ENCODE measurements at places on chromosomes 5 and 9.

GRCh38 chr9:13388157-13388556 is 108.7 kb upstream of the MPDZ start:
- H3K4me1 ChIP-seq = no peaks in the 10 kb centered on the region
- no peak for DNase-seq
- no peak overlapping the region for H3K4me3 ChIP-seq
- H3K36me3 ChIP-seq = no peaks in the 10 kb centered on the region
- no peak overlapping the region for H3K27ac ChIP-seq

- H3K27ac ChIP-seq = no peak overlapping the region
- H3K27me3 ChIP-seq = no peaks in the 10 kb centered on the region
- H3K4me3 ChIP-seq = no peak overlapping the region
- no peak for DNase-seq
- peaks cover 3% of the 10 kb centered on the region for H3K4me1 ChIP-seq
- H3K36me3 ChIP-seq = peaks cover 2% of the 10 kb centered on the region
Measured at GRCh38 chr5:126503602-126504104, 80.4 kb downstream of the GRAMD2B start.

DNA sequence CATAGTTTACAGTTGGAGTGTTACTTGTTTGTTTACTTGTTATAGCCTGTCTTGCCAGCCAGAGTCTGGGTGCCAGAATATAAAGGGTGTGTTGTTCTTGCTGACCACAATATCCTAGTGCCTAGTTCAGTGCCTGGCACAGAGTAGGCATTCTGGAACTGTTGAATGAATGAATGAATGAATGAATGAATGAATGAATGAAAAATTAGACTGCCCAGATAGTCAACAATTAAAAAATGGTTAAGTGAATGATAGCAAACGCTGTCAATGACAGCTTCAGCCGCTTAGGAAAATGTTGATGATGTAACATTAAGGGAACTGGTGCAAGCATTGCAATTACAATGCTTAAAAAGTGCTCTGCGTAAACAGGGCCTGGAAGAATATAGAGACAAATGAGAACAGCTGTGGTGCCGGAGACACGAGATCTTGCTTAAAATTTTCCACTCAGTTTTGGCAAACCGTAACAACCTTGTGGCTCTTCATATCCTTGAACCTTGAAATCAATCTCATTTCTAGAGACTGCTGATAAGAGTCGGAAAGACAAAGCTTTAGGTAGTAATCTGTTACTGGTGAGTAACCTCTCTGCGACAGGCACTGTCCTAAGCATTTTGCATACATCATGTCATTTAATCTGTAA is 4.7 kb upstream of the TTLL11 start:
- H3K27me3 ChIP-seq = no peaks in the 10 kb centered on the region
- peaks cover 15% of the 10 kb centered on the region for H3K4me1 ChIP-seq
- H3K27ac ChIP-seq = no peak overlapping the region
- H3K36me3 ChIP-seq = peaks cover 3% of the 10 kb centered on the region
- H3K4me3 ChIP-seq = no peak overlapping the region

DNA sequence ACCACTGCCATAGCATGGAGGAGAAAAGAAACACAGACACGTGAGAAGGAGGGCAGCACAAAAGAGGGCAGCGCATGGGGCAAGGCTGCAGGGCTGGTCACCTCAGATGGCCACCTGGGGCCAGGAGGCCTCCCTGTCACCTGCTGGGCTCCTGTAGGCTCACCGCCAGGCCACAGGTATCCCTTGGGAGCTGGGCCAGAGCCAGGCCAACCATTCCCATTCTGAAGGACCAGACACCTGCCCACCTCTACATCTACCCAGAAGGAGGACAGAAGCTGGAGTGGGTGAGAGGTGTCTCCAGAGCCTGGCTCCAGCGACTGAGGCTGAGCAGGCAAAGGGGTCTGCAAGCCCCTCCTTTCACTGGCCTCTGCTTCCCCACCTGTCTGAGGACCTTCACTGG is 103.1 kb downstream of the PAX5 start:
- no peak for DNase-seq
- peaks cover 34% of the 10 kb centered on the region for H3K27me3 ChIP-seq
- no peak overlapping the region for H3K27ac ChIP-seq
- H3K36me3 ChIP-seq = peaks cover 2% of the 10 kb centered on the region

GRCh38 chr5:97162045-97162444 is 19.6 kb upstream of the LIX1 start:
- H3K27me3 ChIP-seq = no peaks in the 10 kb centered on the region
- peaks cover 21% of the 10 kb centered on the region for H3K36me3 ChIP-seq
- DNase-seq = peak; percentile 27
- no peak overlapping the region for H3K27ac ChIP-seq
- H3K4me1 ChIP-seq = no peaks in the 10 kb centered on the region

DNA sequence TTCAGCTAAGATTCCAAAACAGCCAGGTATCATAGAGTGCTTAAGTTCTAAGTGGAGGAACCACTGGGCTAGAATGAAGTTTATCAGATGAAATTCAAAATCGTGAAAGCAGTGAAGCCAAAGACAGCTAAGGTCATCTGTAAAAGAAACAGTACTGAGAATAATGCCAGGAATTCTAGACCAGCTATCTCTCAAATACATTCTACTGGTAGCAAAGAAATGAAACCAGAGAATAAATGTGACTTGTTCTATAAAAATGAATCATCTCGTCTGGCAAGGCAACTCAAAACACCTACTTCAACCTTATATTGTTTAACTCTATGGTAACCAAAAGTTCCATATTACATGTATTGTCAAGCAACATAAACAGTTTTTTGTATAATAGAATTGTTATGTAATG is 51.3 kb upstream of the RGMB start:
- no peaks in the 10 kb centered on the region for H3K4me1 ChIP-seq
- DNase-seq = no peak
- H3K4me3 ChIP-seq = no peak overlapping the region
- peaks cover 16% of the 10 kb centered on the region for H3K27me3 ChIP-seq
- H3K36me3 ChIP-seq = no peaks in the 10 kb centered on the region

DNA sequence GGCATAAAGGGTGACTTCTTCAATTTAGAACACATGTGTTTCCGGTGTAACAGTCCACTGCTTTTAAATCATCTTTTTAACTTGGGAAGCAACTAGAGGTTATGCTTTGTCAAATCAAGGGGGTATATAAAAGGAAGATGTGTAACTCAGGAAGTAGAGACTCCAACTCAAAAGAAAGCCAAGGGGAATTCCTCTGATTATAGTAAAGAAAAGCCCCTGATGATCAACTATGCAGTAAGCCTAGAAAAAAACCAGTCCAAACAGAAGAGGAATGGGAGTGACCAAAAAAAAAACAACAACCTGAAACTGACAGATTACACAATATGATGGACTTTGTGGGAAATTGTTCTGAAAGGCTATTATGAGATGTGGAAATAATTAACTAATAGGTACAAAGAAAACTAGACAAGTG is 90.3 kb downstream of the AK8 start:
- peaks cover 67% of the 10 kb centered on the region for H3K27me3 ChIP-seq
- H3K4me3 ChIP-seq = no peak overlapping the region
- no peaks in the 10 kb centered on the region for H3K36me3 ChIP-seq
- DNase-seq = no peak
- H3K27ac ChIP-seq = no peak overlapping the region
- no peaks in the 10 kb centered on the region for H3K4me1 ChIP-seq

- no peaks in the 10 kb centered on the region for H3K4me1 ChIP-seq
- no peaks in the 10 kb centered on the region for H3K27me3 ChIP-seq
- no peak overlapping the region for H3K4me3 ChIP-seq
- no peak for DNase-seq
- H3K27ac ChIP-seq = no peak overlapping the region
Measured at GRCh38 chr9:16651446-16651964, 219.0 kb downstream of the BNC2 start.

DNA sequence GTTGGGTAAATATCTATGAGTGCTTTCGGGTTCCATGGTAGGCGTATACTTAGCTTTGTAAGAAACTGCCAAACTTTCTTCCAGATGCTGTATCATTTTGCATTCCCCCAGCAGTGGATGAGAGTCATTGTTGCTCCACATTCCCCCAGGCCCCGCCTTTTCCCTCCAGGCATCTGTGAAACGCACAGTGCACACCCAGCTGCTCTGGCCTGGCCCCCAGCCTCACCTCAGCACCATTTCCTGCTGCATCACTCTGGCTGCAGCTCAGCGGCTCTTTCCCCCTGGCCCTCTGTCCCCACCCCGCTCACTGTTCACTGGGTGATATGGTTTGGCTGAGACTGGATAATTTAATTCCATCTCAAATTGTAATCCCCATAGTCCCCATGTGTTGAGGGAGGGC is 76.6 kb upstream of the SPTLC1 start:
- H3K4me1 ChIP-seq = no peaks in the 10 kb centered on the region
- H3K27me3 ChIP-seq = peaks cover 39% of the 10 kb centered on the region
- H3K27ac ChIP-seq = no peak overlapping the region
- no peaks in the 10 kb centered on the region for H3K36me3 ChIP-seq
- DNase-seq = no peak

GRCh38 chr5:2093859-2094615 is 211.3 kb upstream of the IRX4 start:
- H3K27me3 ChIP-seq = peaks cover 20% of the 10 kb centered on the region
- no peaks in the 10 kb centered on the region for H3K4me1 ChIP-seq
- H3K36me3 ChIP-seq = no peaks in the 10 kb centered on the region
- no peak for DNase-seq

GRCh38 chr5:98961665-98962344 is 33.0 kb upstream of the CHD1 start:
- no peak overlapping the region for H3K4me3 ChIP-seq
- no peaks in the 10 kb centered on the region for H3K27me3 ChIP-seq
- peaks cover 4% of the 10 kb centered on the region for H3K4me1 ChIP-seq
- no peak overlapping the region for H3K27ac ChIP-seq
- DNase-seq = no peak
- peaks cover 2% of the 10 kb centered on the region for H3K36me3 ChIP-seq

GRCh38 chr9:79154806-79155205 is 417.0 kb upstream of the TLE4 start:
- no peaks in the 10 kb centered on the region for H3K4me1 ChIP-seq
- H3K36me3 ChIP-seq = no peaks in the 10 kb centered on the region
- H3K27me3 ChIP-seq = no peaks in the 10 kb centered on the region
- no peak overlapping the region for H3K27ac ChIP-seq
- H3K4me3 ChIP-seq = no peak overlapping the region
- DNase-seq = no peak

GRCh38 chr5:435961-436640 is 6.9 kb upstream of the EXOC3 start:
- H3K27me3 ChIP-seq = peaks cover 47% of the 10 kb centered on the region
- no peak for DNase-seq
- no peak overlapping the region for H3K27ac ChIP-seq
- no peaks in the 10 kb centered on the region for H3K4me1 ChIP-seq
- no peak overlapping the region for H3K4me3 ChIP-seq

- peaks cover 32% of the 10 kb centered on the region for H3K27me3 ChIP-seq
- no peak overlapping the region for H3K27ac ChIP-seq
- no peaks in the 10 kb centered on the region for H3K36me3 ChIP-seq
- DNase-seq = no peak
Measured at GRCh38 chr5:42656651-42657015, 100.0 kb upstream of the CCDC152 start.

DNA sequence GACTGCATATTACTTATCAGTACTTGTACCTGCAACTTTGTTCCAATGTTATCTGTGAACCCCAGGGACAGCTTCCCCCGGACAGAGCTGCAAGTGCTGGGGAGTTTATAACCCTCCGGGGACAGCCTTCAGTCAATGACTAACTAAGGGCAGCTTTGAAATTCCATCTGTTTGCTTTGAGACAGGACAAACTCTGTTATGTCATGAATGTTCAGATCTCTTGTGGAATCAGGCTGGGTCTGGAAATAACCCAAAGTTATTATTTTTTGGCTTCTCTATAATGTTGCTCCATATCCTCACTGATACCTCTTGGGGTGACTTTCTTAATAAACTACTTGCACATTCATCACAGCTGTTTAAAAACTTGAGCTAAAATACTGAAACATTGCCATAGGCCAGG is 617.5 kb upstream of the TLE4 start:
- H3K4me1 ChIP-seq = no peaks in the 10 kb centered on the region
- H3K27me3 ChIP-seq = no peaks in the 10 kb centered on the region
- H3K36me3 ChIP-seq = peaks cover 2% of the 10 kb centered on the region
- no peak overlapping the region for H3K4me3 ChIP-seq

DNA sequence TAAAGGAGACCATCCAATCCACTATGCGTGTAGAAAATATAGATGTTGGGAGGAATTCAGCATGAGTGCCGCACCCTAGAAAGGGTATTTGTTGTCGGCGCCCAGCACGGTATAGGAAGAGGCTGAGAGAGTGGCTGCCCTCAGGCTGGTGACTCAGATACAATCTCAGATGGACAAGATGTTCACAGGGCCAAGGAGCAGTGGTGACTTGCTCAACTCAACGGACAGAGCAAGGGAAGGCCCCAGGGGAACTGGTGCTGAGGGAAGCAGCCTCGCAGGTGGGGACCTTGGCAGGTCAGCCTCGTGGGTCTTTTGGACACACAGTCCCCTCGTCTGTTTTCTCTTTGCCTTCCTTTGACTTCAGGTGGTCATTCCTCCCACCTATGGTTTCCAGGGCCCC is 28.0 kb upstream of the IRX2 start:
- no peaks in the 10 kb centered on the region for H3K36me3 ChIP-seq
- H3K4me3 ChIP-seq = no peak overlapping the region
- H3K27ac ChIP-seq = no peak overlapping the region
- H3K27me3 ChIP-seq = no peaks in the 10 kb centered on the region
- H3K4me1 ChIP-seq = no peaks in the 10 kb centered on the region

DNA sequence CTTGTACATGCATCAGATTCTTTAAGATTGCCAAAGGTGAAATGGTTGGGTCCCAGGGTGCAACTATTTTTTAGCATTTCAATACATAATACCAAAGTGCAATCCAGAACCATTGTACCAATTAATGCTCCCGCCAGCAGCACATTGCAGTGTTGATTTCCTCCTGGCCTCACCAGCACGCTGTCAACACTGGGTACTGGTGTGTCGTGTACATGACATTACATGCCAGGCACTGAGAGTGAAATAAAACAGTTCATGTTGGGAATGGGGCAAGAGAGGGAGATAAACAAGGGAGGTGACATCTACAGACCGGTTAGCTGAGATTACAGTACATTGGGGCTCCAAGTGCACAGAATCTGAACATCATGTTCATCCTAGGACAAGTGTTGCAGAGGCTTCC is 37.8 kb downstream of the HMGCS1 start:
- no peaks in the 10 kb centered on the region for H3K36me3 ChIP-seq
- peaks cover 26% of the 10 kb centered on the region for H3K27me3 ChIP-seq
- no peak for DNase-seq
- no peak overlapping the region for H3K27ac ChIP-seq
- no peak overlapping the region for H3K4me3 ChIP-seq
- no peaks in the 10 kb centered on the region for H3K4me1 ChIP-seq

DNA sequence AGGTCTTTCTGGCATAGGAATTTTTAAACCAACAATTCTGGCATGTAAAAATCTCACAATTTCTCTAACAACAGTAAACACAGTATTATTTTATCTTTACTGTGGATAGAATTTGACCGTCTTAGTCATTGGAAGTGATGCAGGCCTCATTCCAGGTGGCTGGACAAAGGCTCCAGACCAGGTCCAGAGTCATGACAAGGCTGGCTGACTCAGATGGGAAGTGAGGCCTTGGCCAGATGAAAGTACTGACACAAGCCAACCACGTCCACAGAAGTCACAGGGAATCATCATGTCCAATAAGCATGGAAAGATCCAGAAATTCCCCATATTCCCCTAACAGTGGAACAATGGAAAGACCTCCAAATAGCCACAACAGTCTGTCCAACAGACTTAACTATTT is 12.4 kb downstream of the SPOCK1 start:
- H3K27me3 ChIP-seq = no peaks in the 10 kb centered on the region
- H3K4me3 ChIP-seq = no peak overlapping the region
- DNase-seq = no peak
- H3K27ac ChIP-seq = no peak overlapping the region
- no peaks in the 10 kb centered on the region for H3K36me3 ChIP-seq
